Fibroblast of skin of back (primary cell): ENCODE measurements at places on chromosomes 1 and 21.

DNA sequence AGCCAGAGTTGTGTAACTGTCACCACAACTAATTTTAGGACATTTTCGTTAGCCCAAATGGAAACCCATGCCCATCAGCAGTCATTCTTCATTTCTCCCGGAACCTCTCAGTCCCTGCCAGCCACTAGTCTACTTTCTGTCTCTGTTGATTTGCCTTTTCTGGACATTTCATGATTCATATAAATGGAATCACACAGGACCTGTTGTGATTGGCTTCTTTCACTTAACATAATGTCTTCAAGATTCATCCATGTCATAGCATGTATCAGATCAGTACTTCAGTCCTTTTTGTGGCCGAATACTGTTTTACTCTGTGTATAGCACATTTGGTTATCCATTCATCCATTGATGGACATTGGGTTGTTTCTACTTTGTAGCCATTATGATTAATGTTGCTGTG lies 7.1 kb downstream of the SLC66A1 start:
- DNase-seq, result peak; percentile 29

GRCh38 chr1:80212948-80213347 lies 1206.4 kb upstream of the ADGRL4 start:
- DNase-seq, result no peak

DNA sequence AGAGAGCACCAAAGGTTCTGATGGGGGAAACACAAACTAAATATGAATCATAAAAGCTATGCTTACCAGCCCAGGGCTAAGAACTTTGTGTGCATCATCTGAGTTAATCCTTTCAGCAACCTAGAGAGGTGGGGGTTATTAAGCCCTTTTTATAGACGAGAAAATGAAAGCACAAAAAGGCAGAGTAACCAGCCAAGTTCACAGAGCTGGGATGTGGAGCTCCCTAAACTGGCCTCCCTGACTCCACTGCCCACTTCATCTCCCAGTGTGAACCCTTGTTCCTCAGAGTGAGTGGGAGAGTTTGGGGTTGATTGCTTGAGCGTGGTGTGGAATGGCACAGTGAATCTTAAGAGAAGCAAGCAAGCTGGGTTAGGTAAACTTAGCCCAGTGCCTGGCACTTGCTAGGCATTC lies 10.8 kb upstream of the BCAR3 start:
- DNase-seq, result peak; percentile 70

- DNase-seq, result no peak
Measured at GRCh38 chr1:37240897-37241296, 206.6 kb upstream of the GRIK3 start.

GRCh38 chr1:68320349-68320748 lies 88.0 kb upstream of the WLS start:
- DNase-seq, result no peak

- DNase-seq, result peak; percentile 43
Measured at GRCh38 chr1:54498383-54499096, 49.5 kb upstream of the ACOT11 start.

GRCh38 chr1:242427519-242427918 lies 97.0 kb downstream of the PLD5 start:
- DNase-seq, result no peak

GRCh38 chr1:19606817-19607642 lies 37.1 kb upstream of the NBL1 start:
- no peak for DNase-seq

- no peak for DNase-seq
Measured at GRCh38 chr1:116891396-116892079, 18.2 kb upstream of the PTGFRN start.

GRCh38 chr1:41855713-41856112 lies 63.0 kb downstream of the HIVEP3 start:
- no peak for DNase-seq

- no peak for DNase-seq
Measured at GRCh38 chr1:110393286-110393685, 2.5 kb upstream of the SLC16A4 start.

- no peak for DNase-seq
Measured at GRCh38 chr1:33296082-33296458, 24.8 kb downstream of the A3GALT2 start.

DNA sequence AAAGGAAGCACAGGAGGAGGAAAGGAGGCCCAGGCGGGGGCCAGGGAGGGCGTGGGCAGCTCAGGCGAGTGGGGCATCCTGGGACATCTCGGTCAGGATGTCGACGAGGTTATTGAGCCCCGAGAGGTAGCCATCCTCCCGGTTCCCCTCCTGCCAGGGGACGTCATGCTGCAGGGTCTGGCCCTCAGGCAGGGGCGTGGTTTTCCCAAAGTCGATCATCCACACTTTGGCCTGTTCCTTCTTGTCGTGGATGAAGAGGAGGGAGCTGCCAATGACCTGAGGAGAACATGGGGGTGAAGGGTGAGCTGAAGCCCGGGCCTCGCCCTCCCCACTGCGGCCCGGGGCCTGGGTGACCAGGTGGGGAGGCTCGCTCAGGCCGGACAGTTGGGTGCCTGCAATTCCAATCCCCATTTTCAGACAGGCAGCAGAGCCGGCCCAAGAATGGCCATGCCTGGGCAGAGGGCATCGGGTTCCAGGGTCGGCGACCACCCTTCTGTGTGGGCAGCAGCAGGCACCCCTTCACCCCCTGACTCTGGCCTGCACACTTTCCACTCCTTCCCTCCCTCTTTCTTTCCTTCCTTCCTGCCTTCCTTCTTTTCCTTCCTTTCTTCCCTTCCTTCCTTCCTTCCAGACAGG lies 86.2 kb downstream of the STUM start:
- no peak for DNase-seq

DNA sequence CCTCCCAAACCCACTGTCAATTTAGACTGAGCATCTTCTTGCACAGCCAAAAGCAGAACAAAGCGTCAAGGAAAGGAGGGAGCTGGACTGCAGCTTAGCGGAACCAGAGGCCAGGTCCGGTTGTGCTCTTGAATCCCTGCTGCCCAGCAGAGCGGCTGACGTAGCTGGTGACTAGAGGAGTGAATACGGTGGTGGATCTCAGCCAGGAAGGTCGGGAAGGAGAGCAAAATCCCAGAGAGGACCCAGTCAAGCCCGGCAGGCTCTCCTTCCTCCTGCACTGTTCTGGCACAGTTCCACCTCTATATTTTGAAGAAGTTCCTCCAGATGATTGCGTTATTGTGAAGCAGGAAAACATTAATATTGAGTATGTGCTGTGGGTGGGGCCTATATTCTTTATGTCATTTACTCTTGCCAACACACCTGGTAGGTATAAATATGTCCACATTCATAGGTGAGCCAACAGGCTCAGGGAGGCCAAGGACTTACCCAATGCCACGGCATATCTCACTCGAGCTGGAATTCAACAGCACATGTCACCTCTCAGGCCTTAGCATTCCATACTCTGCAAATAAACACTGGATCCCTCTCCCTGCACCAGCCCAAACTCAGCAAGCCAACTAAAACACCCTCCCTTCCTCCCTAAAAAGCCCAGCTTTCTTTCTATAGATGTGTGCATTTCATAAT lies 23.6 kb upstream of the ABCB10 start:
- DNase-seq, result no peak

GRCh38 chr1:91054780-91055481 lies 33.1 kb upstream of the ZNF644 start:
- no peak for DNase-seq

GRCh38 chr1:54278941-54279422 lies 79.0 kb downstream of the MRPL37 start:
- peak; percentile 92 for DNase-seq

DNA sequence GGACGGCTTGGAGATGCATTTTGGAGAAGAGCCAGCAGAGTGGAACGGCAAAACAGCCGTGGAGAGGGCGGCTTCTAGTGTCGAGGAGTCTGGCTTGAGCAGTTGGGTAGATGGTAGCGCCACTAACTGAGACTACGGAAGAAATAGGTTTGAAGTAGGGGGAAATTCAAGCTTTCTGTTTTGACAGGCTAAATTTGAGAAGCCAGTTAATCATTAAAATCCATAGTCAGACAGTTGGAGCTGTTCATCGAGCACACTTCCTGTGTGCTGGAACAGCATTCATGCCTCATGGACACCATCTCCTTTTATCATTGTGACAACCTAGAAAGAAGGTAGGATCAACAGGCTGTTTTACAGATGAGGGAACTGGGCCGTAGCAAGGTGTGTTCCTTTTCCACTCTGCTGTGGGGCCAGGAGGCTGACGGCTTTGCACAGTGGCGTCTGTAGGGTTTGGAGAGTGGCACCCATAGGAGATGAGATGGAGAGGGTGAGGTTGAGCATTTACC lies 3.4 kb upstream of the PKLR start:
- DNase-seq, result no peak

DNA sequence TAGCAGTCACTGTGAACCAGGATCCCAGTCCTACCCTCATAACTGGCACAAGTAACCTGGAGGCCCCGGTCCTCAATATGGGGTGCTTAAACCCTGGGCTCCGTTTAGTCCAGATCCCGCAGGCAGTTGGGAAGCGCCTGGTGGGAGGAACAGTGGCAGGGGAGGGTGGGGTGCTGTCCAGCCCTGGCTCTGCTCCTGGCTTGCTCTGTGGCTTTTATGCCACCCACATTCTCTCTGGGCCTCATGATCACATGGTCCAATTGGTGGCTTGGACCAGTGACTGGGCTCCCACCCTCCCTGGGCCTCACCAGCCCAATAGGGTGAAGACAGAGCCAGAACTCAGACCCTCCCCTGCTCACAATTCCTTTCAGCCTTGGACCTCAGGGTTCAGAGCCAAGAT lies 2.9 kb downstream of the CD164L2 start:
- no peak for DNase-seq

- no peak for DNase-seq
Measured at GRCh38 chr1:53658489-53659230, 80.3 kb downstream of the GLIS1 start.

- DNase-seq, result peak; percentile 20
Measured at GRCh38 chr1:160078512-160079195, 2.7 kb upstream of the KCNJ9 start.
